ENCODE measurements at places on chromosomes 5 and 9.

DNA sequence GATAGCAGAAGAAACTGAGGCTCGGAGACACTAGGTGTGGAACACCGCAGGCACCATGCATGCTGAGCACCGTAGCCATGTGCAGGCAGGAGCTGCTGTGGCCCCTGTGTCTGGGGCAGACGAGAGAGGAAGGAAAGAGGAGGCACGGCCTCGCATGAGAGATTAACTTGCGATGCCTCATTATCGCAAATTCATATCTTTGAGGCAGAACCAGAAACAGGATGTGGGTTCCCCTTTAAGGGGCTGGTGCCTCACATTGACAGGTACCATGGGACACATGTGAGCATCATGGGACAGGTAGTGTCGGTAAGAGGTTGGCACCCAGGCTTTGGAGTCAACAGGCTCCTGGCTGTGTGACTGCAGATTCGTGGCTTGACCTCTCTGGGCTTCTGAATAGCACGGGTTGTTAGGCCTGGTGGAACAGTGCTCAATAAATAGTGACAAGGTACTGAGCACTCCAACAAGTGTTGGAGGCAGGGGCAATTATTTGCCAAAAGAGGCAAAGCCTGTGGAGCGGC lies 40.8 kb downstream of the NAIF1 start:
- no peak for DNase-seq

- DNase-seq, result no peak
These were observed 17.4 kb upstream of the ZFAND5 start for GRCh38 chr9:72382405-72382804.

DNA sequence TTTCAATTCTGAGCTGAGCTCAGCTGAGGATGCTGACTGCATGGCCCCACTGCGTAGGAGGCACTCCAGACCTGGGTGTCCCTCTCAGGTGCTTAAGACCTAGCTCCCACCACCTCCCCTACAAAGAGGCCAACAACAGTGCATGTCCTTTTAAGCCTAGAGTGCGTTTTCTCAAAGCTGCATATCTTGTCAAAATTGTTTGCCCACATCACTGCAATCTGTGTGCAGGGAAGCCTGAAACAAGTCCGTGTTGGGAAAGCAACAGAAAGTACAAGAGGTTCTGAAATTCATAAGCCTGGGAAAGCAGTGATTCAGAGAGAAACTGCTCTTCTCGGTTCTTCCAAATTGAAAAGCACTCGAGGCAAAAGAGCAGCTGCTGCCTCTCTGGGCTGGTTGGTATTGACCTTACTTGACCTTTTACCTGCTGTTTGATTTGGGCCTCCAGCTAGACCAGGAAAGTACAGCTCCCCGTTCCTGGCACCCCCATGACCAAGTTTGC lies 238.4 kb downstream of the NR2F1-AS1 start:
- no peak for DNase-seq

- DNase-seq, result no peak
These were observed 152.8 kb downstream of the YIPF5 start for GRCh38 chr5:144017631-144018030.

- no peak for DNase-seq
These were observed 22.6 kb downstream of the VCAN start for GRCh38 chr5:83494087-83494620.

DNA sequence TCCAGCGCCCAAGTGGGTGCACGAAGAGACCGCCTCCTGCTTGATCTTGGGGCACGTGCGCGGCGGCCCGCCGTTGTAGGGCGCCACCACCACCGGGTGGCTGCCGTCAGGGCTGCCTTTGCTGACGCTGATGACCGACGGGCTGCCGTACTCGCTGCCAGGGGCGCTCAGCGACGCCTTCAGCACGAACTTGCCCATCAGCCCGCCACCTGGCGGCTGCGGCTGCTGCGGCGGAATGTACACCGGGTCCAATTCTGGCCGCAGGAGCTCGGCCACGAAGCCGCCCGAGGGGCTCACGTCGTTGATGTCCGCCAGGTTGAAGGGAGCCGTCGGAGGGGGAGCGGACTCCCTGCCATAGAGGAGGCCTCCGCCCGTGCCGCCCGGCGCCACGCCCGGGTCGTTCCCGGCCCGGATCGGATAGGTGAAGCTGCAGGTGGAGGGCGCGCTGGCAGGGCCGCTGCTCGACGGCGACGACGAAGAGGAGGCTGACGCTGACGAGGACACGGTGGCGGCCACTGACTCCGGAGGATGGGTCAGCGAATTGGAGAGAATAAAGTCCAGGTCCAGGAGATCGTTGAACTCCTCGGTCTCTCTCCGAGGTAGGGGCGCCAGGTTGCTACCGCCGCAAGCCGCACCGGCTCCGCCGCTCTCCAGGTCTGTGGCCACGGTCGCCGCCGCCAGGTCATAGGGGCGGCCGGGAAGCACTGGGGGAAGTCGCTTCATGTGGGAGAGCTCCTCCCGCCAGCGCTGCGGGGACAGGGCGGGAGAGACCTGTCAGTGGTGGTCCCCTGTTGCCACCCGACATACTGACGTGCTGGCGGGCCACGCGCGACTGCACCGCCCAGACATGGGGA lies 1.8 kb downstream of the KLF4 start:
- peak; percentile 85 for DNase-seq

DNA sequence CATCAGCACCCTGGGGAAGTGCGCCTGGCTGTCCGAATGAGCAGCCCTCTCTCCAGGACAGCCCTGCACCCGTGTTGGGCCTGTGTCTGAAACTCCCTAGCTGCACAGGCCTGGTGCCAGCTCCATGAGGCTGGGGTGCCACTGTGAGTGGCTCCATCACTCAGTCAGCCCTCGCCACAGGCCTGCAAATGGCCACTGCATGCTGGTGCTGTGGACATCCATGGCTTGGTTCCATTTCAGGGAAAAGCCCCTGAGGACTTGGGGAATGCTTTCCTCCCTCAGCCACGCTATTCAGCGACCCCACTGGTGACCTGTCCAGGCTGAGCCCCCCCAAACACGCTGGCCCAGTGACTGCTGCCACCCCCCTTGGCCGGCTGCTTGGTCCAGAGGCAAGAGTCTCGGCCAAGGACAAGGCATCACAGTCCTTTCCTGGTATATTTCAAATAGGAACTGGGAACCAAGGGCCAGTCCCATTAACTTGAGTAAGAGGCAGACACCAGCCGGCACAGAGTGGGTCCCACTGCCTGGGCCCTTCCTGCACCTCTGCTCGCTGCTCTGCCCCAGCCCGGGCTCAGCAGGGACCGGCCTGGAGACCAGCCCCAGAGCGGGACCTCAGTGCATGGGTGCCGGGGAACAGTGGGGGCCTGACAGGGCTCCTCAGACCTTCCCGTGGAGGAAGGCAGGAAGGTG lies 181.3 kb downstream of the AUH start:
- DNase-seq, result no peak

DNA sequence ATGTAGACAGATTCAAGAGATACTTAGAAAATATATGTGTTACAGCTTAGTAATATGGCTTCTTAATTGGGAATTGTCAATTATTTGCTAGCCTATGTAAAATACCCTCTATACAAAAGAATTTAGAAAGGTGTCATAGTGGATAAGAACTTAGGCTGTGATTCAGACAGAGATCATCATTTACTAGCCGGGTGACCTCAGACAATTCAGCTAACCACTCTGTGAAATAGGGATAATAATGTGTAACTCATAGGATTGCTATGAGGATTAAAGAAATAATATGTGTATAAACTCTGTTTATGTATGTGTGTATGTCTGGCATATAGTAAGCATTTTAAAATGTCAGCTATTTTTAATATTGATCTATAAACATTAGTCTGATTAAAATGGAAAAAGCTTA lies 5.9 kb upstream of the LARS1 start:
- DNase-seq, result no peak

- no peak for DNase-seq
These were observed 453 bp downstream of the CPEB4 start for GRCh38 chr5:173888473-173889131.

- no peak for DNase-seq
These were observed 40.6 kb downstream of the EXOC3 start for GRCh38 chr5:483434-484140.

DNA sequence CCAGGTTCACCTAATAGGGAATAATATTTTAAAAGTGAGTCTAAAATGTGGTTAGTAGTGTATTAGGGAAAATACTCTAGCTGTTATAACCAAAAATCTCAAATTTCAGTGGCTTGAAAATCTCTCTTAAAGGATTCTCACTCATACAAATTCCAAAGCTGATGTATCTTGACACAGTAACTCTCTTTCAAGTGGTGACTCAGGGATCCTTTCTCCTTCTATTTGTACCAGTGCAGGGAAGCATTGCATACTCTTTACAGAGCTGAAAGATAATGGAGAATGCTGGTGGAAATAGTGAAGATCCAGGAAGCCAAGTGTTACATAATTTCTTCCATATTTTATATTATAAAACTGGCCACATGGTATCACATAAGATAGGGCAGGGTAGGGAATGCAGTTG lies 560.2 kb upstream of the CDH9 start:
- DNase-seq, result no peak

GRCh38 chr9:135566552-135566951 lies 5.0 kb downstream of the PAEP start:
- DNase-seq, result no peak

GRCh38 chr9:129483415-129484351 lies 137.2 kb downstream of the C9orf50 start:
- no peak for DNase-seq

DNA sequence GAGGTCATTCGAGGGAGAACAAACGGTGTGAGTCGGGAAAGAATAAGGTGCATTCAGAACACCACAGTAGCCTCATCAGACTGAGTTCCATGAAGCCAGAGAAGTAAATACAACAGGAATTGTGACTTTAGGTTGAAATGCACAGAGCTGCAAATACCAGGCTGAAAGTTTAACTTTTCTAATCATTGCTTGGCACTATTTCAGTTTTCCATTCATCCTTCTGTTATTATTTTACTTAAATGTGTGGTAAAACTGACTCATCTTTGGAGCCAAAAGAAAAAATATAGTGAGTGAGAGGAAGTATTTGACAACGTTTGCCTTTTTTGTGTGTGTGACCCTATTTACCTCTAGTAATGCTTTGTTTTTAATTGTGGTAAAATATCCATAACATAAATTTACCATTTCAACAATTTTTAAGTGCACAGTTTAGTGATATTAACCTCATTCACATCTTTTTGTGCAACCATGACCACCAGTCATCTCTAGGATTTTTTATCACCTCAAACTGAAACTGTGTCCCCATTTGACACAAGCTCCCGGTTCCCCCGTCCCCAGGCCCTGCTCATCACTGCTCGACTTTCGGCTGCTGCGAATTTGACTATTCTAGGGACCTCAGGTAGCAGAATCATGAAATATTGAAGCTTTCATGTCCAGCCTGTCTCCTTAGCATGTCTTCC lies 166.8 kb downstream of the HSD17B3 start:
- no peak for DNase-seq

- peak; percentile 45 for DNase-seq
These were observed 22.4 kb downstream of the CCL28 start for GRCh38 chr5:43389679-43390329.

GRCh38 chr5:9207817-9208418 lies 338.0 kb downstream of the SEMA5A start:
- no peak for DNase-seq

DNA sequence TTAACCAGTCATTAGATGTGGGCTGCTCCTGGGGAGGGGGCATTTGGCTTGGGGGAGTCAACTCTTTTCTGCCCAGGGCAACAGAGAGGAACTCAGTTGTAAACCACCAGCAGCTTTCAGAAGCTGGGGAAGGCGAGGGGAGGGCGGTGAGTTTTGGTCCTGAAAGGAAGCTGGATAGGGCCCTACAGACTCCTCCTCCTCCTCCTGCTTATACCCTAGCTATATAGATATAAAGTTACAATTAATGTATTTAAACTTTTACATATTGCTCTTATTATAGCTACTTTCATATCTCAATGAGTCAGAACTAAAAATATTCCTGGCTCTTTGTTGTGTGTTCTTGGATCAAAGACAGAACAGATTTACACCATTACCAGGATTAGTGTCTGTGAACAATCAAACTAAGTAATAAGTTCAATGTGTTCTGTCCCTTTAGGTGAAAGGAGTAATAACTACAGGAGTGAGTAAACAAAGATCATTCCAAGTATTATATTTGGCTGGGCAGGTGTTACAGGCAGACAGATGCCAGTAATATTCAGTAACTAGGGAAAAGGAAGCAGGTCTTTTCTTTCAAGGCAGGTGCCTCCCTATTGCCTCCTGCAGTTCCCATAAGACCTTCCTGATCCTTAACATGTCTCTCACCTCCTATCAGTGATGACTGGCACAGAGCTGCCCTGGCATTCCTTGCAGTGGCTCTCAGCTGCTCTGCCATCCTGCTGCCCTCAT lies 20.5 kb upstream of the VPS13A start:
- no peak for DNase-seq

- DNase-seq, result no peak
These were observed 407.0 kb upstream of the KLF4 start for GRCh38 chr9:107896544-107896943.

DNA sequence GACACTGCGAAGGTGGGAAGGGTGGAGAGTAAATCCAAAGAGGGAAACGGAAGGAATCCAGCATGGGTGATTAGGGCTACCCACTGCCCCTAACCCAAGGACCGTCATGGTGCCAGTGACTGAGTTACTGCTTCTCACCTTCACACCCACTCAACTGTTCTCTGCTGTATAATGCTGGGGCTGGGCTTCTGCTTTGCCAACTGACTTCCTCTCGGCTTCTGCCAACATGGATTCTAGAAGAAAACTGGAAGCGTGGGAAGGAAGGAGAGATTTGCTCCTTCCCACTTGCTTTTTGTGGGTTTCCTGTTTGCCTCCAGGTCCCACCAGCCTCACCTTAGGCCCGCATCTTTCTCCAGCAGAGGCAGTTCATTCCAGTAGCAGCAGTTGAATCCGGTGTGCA lies 153.5 kb upstream of the RAI14 start:
- DNase-seq, result no peak

DNA sequence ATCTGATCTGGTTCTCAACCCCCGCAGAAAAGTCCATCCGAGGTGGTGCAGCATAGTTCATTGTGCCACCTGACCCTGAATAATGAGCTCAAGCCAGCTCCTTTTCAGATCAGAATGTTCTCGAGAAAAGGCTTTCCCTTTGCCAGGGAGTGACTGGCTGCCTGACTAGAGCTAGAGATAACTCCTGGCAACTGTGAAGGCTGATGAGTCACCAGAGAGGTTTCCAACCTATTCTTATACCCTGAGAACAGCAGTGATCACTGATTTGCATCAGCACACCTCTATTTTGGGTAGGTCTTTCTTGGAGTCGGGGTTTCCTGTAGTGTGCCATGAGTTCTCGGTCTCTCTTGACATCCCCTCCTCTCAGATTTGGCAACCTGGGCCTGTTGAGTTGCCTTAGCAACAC lies 127.9 kb downstream of the PIK3R1 start:
- no peak for DNase-seq
